ENCODE measurements at places on chromosomes 2 and 18. TPM values are rescaled to one million over a fixed set of nuclear protein-coding genes. Genes with fewer than 3 reads are reported as not detected.

The FAM228B gene
- 1.8 TPM for total RNA-seq

The ZC3H6 gene
- 0.42 TPM for total RNA-seq

The TGFA gene
- 4.6 TPM for total RNA-seq

The CFAP210 gene
- 0.31 TPM for total RNA-seq

The SEPTIN10 gene
- 32.1 TPM for total RNA-seq

Measured in A549 treated with AZD2906 at 1 μM for 4 hours (cell line).